ENCODE measurements at places on chromosomes 3 and 15.

DNA sequence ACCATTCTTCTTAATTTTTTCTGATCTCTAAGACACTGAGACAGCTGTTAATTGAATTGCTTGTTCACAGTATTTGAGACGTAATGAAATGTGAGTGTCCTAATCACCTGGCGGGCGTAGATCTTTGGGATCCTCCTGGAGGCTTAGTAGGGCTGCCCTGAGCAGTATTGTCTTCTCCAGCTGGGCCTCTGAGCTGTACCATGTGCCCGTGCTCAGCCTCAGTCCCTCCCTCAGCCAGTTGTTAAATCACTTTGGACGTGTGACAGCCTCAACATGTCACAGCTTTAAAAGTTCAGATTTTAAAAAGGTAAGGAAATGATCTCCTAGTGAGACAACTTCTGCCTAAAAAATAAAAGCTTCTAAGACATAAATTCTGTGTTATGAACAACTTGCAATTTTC is 35.5 kb downstream of the IGF1R start:
- no peak for DNase-seq

GRCh38 chr3:149271669-149272068 is 50.0 kb upstream of the CP start:
- DNase-seq, result no peak

GRCh38 chr3:197019021-197019420 is 10.6 kb downstream of the MELTF start:
- no peak for DNase-seq

DNA sequence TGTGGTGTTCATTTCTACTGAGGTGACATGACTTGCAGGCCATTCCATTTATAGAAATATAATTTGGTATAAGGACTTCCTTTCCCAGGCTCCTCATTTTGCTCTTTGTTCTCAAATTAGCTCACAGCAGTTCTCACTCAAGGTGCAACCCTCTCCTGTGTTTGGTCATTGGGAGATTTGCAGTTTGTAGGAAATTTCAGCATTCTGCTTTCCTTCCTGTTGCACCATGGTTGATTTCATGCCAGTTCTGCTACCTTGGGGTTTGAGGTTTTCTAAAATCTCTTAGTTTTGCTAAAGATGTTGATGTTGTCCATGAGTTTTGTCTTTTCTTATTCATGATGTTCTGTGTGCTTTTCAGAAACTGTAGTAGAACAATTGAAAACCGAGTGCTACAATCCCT is 65.7 kb upstream of the PROK2 start:
- no peak for DNase-seq

DNA sequence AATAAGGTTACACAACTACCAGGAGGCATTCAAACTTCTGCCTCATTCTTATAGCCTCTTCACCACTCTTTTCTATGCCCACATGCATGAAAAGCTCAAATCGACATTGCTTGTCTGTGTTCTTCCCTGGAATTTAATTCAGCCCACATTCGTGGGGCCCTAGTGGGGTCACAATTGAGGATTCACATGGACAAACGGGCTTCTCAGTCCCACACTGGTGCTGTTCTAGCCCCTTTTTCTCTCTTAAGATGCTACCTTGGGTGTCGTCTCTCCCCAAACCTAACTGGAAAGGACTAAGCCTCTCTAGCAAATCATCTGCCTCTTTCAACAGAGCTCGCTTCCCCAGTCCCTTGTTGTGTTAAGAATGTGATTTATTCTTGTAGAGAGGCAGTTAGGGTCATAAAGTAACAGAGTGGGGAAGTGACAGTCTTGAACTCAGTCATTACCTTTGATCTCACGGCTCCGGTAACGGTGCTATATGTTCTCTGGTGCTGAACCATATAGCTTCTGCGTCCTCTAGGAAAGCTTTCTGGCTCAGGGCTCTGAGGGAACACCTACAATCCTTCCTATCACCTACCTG is 4.9 kb downstream of the LPP start:
- DNase-seq, result no peak

- DNase-seq, result no peak
Measured at GRCh38 chr3:126807795-126808194, 103.8 kb downstream of the CHCHD6 start.

DNA sequence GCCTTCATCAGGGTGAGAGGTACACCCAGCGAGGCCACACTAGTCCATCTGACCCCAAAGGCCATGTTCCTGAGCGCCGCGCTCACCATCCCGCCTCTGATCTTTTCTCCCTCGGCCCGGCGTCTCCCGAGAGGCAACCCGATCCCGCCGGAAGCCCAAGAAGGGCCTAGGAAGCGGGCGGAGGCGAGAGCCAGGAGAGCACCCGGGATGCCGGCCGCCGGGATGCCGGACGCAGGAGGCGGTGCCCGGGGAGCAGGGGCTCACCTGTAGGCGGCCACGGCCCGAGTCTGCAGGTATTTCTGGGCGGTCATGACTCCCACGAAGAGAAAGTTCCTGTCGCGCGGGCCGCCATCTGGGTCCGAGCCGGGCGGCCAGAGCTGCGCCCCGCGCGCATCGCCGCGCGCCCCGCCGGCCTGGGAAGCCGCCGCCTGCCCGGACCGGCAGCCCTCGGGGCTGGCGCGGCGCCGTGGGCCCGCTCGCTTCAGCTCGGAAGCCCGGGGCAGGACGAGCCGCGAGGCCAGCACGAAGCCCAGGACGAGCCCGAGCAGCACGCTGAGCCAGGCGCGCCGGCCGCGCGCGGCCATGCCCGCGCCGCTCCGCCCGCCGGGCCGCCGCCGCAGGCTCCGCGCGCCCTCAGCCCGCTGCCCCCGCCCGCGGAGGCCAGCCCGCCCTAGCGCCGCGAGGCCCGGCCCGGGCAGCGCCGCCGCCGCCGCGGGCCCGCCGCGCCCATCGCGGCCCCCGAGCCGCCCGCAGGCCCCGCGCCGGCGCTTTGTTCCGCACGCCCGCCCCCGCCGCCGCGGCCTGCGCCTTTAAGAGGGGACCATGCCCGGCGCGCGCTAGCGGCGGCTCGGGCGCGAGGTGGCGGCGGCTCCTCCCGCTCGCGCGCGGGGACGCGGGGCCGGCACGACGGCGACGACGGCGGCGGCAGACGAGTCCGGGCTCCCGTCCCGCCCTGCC is 697 bp downstream of the CHSY1 start:
- DNase-seq, result no peak

GRCh38 chr3:14793126-14793857 is 25.5 kb upstream of the FGD5 start:
- DNase-seq, result no peak

DNA sequence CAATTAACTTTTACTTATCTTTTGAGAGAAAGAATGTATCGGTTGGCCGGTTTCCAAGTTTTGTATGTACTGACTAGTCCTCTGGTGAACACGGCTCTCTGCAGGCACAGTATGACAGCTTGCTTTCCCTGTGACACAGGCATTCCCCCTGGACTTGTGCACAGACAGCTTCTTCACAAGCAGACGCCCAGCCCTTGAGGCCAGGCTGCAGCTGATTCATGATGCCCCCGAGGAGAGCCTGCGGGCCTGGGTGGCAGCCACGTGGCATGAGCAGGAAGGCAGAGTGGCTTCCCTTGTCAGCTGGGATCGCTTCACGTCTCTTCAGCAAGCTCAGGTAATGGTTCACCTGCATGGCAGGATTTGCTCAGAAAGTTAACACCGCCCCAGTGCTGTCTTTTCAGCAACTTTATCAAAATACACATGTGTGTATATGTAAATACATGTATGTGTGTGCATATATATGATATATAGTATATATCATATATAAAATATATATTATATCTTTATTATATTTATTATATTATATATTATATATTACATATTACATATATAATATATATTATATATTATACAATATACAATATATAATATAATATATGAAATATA is 25.5 kb downstream of the FAN1 start:
- no peak for DNase-seq

DNA sequence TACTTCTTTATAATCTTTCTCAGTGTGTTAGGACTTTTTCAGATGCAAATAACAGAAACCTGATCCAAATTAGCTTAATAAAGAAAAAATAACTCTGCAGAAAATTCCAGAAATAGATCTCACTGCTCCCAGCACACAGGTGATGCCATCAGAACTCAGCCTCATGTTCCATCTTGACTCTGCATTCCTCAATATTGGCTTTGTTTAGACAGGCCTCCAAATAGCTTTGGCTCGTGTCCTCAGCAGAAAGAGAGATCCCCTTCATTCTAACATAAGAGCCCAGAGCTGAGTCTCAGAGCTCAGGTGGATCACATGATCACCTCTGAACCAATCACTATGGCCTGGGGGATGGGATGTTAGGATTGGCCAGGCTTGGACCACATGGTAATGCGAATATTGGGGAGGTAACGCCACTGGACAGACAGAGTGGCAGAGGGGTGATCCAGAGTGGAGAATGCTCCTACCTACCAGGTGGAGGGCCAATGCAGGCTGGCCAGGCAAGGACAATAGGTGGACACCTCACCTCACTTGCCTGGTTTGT is 46.6 kb upstream of the TBC1D21 start:
- no peak for DNase-seq

DNA sequence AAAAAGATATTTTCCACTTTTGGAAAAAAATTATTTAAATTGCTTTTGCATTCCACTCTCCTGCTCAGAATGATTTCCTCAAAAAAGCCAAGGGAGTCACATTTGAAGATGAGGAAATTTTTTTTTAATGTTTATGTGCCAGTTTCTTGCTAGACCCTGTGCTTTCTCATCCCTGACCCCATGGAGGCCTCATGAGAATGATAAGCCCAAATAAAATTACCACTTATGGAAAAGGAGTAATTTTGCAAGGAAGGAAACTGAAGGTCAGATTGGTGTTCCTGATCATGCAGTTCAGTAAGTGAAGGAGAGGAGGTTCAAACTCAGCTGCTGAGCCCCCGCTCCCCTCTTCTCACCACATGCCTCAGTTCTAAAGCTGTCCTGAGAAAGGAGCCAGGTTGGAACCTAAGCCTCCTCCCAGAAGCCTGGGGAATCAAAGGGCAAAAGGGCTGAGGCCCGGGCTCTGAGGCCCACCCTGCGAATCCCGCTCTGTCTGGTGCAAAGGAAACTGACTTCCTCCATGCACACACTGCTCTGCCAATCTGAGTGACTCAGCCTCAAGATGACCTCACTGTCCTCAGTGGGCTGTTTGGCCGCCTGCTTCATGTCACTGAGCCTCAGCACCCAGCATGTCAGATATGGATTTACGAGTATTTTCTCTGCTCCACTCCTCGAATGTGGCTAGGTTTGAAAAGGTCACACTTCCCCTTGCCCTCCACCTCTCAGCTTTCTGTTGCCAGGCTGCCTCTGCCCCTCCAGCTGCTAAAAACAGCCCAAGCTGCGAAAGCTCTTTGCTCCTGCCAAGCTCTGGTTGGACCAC is 56.9 kb upstream of the FLNB start:
- DNase-seq, result no peak

DNA sequence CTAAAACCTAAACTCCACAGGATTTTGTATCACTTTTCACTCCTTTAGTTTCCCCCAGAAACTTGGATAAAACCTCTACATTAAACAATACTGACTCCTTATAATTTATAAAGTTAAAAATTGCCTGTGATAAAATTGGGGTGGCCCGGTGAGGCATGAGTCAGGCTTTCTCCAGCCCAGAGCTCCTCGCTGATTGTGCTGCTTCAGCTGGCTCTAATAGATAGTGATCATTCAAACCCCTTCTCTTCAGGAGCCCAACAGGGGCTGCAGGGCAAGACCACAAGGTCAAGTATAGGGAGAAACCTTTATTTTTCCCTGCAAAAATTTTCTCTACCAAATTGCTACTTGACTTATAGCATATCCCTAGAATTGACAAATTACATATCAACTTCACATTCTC is 308.2 kb downstream of the PLCL2 start:
- no peak for DNase-seq

- DNase-seq, result no peak
Measured at GRCh38 chr3:63135367-63135766, 142.7 kb upstream of the SYNPR start.

GRCh38 chr15:47135267-47135666 is 582.0 kb upstream of the SEMA6D start:
- no peak for DNase-seq

GRCh38 chr15:78056714-78057269 is 20.7 kb downstream of the TBC1D2B start:
- no peak for DNase-seq

DNA sequence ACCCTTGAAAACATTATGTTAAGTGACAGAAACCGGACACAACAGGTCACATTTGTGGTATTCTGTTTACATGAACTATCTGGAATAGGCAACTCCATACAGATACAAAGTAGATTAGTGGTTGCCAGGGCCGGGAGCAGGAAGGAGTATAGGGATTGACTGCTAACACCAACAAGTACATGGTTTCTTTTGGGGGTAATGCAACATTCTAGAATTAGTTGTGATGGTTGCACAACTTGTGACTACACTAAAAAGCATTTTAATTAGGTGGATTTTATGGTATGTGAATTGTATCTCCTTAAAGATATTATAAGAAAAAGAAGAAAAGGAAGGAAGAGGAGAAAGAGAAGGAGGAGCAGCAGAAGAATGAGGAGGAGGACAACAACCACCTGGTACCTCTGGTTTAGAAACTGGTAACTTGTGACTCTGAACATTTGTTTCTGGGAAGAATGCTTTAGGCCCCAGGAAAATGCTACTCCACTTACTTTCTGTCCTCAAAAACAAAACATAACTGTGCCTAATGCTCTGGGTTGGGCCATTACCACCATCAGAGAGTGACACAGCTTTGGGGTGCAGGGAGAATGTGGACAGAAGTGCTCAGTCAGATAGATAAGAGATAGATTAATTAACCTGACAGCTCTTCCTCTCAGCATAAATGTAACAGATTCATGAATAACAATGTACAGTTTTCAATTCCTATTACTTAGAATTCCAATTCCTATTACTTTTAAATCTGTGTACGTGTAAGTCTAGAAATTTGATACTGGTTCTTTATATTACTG is 20.3 kb downstream of the SETMAR start:
- DNase-seq, result no peak

DNA sequence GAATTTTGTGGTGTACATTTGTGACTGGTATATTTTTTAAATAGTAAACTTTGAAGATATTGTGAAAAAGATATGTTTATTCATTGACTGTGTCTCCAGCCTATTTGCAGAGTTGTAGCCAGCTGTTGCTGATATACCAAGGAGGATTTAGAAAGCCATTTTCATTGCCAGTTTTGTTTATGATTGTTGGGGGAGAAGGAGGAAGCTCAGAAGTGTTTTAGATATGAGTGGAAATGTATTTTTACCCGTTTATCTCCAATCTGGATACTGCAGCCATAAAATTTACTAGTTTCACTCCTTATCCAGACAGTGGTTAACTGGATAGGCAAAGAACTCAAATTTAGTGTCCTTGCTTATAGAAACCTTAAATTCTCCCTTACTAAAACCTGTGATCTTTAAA is 18.8 kb downstream of the ATP11B start:
- DNase-seq, result no peak

- peak; percentile 39 for DNase-seq
Measured at GRCh38 chr15:82890995-82891390, 61.5 kb downstream of the HOMER2 start.

GRCh38 chr3:59280113-59280512 is 230.3 kb upstream of the CFAP20DC start:
- DNase-seq, result no peak

DNA sequence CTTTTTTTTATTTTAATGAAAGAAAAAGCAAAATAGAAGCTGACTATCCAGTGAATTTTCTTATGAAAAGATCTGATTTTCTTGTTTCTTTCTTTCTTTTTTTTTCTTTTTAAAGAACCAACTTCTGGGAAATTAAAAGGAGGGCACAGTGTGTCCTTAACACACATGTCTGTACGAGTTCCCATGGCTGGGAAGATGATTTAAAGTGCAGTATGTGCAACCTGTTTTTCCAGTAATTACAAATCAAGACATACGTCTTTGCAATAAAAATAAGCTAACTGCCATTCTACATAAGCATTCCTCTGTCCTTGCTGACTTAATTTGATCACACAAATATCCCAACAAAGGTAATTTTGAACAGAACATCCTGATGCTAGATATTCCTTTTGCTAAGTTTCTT is 416.1 kb downstream of the ROBO1 start:
- no peak for DNase-seq
